Stimulated activated CD4-positive, alpha-beta T cell treated with anti-CD3 and anti-CD28 coated beads, Interleukin-15, amount 100 ng/mL, for 1 hour (primary cell): ENCODE measurements at places on chromosomes 4 and X.

- no peak for DNase-seq
Measured at GRCh38 chr4:175308236-175308635, 390.1 kb downstream of the ADAM29 start.

GRCh38 chr4:17103231-17103630 is 204.8 kb upstream of the LDB2 start:
- no peak for DNase-seq

GRCh38 chr4:53559021-53559620 is 32.2 kb downstream of the LNX1 start:
- no peak for DNase-seq

- no peak for DNase-seq
Measured at GRCh38 chr4:88600176-88600838, 8.0 kb downstream of the HERC3 start.

- DNase-seq, result no peak
Measured at GRCh38 chrX:72393836-72394517, 88.3 kb upstream of the CITED1 start.

GRCh38 chr4:56768316-56768715 is 53.2 kb downstream of the SPINK2 start:
- DNase-seq, result no peak

DNA sequence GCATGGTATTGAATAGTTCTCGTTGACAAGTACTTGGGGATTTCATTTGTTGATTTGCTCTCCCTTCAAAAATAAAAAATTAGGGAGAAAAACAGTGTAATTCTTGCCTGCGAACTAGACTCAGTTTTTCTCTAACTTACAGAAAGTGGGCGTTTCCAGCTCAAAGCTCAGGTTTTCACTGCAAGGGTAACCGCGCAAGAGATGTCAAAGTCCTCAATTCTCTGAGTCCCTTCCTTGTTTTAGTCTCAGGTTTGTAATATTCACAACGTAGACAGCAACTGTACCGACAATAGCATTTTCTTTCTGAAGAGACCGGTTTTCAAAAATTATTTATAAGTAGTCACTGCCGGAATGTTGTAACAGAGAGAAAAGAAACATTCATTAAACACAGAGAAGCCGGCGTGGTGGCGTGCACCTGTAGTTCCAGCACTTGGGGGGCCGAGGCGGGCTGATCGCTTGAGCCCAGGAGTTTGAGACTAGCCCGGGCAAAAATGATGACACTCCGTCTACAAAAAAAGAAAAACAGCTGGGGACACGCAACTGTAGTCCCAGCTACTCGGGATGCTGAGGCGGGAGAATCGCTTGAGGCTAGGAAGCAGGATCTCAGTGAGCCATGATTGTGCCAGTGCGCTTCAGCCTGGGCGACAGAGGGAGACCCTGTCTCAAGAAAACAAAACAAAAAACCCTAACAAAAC is 774 bp downstream of the ZCCHC4 start:
- DNase-seq, result no peak

DNA sequence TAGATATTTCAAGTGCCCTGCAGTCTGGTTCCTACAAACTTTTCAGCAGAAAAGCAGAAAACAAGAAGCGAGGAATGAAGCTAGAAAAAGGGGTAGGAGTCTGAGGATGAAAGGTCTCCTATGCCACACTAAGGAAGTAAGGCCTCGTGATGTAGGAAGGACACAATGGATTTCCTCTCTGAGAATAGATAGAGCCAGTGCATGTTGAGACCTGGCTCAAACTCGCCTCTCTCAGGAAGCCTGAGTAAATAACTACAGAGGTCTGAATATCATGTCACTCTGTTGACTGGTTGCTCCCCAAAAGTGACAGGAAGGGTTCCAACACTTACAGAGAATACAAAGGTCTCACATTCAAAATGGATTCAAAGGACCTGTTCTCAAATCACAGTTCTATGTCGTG is 93.3 kb downstream of the GRIA3 start:
- DNase-seq, result no peak

GRCh38 chrX:150773117-150773516 is 79.9 kb downstream of the MTMR1 start:
- DNase-seq, result no peak

- DNase-seq, result no peak
Measured at GRCh38 chr4:11467931-11468330, 39.2 kb upstream of the HS3ST1 start.

DNA sequence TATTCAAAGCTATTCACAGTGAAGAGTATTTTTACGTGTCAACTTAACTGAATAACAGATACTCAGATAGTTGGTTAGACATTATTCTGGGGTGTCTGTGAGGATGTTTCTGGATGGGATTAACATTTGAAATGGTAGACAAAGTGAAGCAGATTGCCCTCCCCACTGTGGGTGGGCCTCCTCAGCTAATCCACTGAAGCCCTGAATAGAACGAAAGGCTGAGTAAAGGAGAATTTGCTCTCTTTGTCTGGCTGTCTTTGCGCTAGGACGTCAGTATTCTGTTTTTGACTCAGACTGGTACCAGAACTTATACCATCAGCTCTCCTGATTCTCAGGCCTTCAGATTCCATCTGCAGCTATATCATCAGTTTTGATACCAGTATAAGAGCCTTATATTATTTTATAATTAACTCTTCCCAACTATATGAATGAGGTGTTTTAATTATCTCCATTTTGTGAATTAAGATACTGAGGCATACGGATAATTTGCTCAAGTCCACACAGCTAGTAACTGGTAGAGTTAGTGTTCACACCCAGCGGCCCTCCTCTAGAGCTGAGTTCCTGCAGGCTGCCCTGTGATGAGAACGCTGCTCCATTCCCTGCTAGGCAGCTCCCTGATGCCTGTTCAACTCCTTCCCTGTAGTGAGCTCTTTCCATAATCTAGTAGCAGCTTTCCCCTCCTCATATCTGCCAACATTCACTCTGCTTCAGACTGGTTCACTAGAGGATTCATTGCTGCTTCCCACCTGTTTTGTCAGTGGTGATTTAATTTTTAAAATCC is 87.5 kb downstream of the RBM46 start:
- DNase-seq, result no peak

DNA sequence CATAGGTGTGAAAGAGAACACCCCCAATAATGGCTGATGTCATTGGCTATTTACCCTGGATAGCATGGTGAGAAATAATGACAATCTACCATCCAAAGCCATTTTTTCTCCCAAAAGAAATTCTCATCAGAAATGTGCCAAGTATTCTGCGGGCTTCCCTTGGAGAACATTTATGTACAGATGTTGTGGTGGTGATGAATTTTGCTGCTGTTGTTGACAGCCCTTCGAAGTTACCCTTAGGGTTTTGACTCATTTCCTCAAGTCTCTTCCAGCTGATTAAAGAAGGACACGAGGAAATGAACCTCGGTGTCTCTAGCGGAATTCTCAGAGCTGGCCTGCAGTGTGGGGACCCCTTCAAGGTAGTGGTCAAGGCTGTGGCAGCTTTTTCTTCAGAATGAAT is 3.4 kb downstream of the KIT start:
- no peak for DNase-seq

DNA sequence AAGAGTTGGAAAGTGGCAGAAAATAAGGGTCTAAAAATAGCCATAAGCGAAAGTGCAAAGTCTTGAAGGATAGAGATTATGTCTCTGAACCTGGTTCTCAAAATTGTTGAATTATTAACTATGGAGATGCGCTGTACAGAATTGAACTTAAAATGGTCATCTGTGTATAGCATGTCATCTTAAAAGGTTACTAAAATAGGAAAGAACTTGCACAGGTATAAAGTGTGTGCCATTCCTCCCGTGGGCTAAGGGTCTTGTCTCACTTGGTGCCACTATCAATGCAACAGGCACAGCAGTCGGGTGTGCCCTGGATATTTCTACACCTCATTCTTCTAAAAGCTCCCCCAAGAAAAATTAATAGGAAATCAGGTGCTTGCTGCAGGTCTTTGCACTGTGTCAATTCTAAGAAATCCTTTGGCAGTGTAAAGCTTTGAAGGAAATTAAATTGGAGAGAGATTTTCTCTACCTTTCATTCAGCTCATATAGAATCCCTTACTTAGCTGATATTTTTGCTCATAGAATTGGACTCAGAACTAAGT is 2.4 kb downstream of the SORBS2 start:
- no peak for DNase-seq

DNA sequence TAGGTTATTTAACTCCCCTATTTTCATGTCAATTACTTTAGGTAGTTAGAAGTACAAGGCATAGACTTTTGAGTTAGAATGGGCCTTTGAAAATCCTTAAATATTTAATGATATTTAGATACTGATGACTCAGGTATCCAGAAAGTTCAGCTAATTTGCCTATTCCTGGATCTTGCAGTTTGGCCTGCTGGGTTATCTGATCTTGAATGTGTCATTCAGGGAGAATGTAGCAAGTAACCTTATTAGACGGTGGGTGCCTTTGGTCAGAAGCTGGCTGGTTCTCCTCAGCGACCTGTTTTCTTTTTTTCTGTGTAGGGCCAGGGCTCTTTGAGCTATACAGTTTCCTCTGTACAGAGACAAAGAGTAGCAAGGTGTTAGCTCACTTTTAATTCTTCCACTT is 42.0 kb downstream of the MTM1 start:
- DNase-seq, result no peak

GRCh38 chr4:138889216-138889615 is 126.4 kb upstream of the NOCT start:
- no peak for DNase-seq

GRCh38 chr4:7672601-7673000 is 237.9 kb upstream of the PSAPL1 start:
- no peak for DNase-seq

DNA sequence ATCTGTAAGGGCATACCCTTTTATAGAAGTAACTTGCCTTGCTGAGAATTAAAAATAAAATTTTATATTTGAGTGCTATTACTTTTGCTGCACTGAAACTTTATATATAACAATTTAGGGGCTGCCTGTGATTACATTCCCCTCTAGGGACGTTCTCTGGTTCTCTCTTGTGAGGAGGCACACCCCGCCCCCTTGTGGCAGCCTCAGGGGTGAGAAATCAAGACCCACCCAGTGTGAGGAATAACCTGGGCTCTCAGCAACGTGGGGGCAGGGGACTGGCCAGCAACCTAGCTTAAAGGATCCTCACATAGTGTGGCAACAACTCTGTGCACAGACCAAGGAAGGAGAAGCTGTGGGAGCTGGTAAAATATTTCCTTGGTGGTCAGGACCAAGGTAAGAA is 43.7 kb downstream of the MAGEA9 start:
- DNase-seq, result no peak

- no peak for DNase-seq
Measured at GRCh38 chr4:15215109-15215508, 212.7 kb upstream of the C1QTNF7 start.

DNA sequence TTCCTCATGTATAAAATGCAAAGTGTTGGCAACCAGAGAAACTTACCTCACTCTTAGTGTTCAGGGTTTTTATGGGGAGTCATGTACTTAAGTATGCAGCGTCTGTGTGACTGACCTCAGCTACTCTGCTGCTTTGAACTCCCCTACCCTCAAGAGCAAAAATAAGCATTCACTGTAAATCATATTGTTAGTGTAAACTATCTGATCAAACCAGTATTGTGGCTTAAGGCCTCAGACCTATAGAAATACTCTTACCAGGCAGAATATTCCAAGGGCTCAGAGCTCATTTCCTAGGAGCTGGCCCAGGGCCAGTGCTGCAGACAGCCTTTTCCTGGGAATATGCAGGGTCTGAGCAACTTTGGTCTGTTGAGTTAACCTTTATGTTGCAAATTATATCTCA is 453.1 kb downstream of the CCSER1 start:
- DNase-seq, result no peak

DNA sequence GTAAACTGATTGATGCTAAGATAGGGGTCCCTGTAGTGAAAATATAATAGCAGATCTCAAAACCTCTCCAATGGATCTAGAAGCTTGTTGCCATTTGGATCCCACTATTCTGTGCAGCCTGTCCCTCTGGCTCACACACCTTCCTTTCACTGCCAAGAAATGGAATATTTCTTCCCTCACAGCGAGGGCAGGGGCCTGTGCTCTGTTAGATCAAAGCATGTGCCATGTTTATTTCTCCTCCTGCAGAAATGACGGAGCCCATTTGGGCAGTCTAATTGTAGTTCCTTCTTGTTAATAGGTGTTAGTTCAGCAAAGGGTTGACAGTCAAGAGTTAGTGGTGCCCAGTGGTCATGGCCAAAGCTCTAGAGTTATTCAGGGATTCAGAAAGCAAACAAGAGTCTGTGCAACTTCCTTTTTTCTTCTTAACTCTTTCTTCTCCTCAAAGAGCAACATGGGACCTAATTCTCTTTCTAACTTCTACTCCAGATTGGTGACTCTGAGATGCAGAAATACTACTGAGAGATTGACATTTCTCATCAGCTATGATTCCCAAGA is 106.8 kb downstream of the STOX2 start:
- no peak for DNase-seq

DNA sequence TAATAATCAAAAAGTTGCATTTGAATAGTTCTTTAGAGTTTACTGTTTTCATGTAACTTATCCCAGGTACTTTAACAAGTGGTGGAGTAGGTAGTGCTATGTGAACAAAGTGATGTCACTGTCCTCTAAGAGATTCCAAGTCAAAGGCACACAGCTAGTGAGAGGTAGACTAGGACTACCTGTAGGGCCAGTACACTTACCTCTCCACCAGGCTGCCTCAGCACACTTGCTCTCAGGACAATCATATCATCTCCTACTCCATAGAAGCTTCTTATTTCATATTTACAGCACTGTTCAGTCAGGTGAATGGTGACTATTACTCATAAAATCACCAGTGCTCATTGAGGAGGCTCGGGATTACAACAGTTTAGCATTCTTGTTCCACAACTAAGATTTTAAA is 173.0 kb upstream of the EMCN start:
- DNase-seq, result no peak

- DNase-seq, result no peak
Measured at GRCh38 chrX:50697691-50698090, 116.3 kb downstream of the SHROOM4 start.

- no peak for DNase-seq
Measured at GRCh38 chr4:19850909-19851308, 400.8 kb upstream of the SLIT2 start.

DNA sequence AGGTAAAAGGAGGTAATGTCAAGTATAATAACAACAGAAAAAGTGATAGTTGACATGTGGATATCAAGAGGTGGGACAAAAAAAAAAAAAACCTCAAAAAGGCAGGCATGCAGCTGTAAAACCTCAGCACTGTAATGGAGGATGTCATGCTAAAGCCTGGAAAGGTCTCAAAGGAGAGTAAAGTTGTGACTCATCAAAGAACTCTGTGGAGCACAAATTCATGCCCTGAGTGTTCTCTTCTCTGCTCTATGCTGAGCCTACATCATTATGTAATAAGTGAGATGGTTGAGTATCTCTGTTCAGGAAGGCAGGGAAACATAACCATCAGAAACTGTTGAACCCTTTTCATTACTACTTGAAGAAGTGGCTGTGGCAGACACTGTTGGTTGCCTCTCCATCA is 597.8 kb downstream of the BCOR start:
- DNase-seq, result no peak

DNA sequence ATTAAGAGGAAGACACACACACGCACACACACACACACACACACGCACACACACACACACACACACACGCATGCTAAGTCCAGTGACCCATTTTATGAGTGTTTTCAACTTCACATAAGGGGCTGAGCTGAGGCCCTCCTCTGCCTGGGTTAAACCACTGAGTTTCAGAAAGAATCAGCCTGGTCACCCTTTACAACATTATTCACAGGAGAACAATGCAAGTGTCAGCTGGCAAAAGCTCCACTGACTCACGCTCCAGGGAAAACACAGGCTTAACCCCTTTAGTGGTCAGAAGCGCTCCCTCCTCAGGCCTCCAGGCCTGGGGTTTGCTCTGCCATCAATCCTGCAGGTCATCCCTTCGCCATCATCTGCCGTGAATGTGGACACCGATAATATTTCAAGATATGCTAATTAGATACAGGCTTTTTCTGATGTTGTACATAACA is 46.9 kb downstream of the ACOX3 start:
- no peak for DNase-seq

- DNase-seq, result no peak
Measured at GRCh38 chr4:139144161-139144859, 32.7 kb downstream of the ELF2 start.
